ENCODE measurements at places on chromosomes 12 and 14.

DNA sequence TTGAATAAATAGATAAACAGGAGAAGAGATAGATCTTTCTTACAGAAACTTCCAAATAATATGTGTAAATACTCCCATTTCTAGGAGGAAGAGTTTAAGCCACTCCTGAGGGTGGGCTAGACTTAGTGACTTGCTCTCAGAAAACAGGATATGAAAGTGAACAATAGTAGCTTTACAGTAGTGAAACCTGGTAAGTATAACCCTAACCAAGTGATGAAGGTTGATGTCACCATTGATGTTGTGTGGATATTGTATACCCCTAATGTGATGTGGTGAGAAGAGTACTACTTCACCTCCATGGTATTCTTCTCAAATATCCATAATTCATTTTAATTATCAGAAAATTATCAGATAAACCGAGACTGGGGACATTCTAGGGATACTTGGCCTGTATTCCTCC is 20.9 kb downstream of the AKAP6 start:
- no peak for DNase-seq

DNA sequence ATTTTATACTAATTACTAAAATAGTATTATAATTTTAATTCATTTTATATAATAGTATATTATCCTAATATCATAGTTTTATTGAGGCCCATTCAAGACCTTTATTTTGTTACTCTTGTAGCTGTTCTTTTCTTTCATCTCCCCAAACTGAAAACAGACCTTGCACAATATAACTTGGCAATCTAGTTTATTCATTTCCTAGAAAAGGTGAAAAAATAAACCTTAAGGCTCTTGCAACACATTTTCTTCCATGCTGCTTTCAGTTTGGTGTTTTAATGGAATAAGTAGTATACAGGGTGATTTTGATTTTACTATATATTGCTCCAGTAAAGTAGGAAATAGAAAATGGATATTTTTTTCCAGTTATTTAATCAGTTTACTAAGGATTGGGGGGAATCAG is 174.0 kb downstream of the SLC2A13 start:
- no peak for DNase-seq

- no peak for DNase-seq
Observed at GRCh38 chr12:32788405-32788804, 32.7 kb upstream of the YARS2 start.

DNA sequence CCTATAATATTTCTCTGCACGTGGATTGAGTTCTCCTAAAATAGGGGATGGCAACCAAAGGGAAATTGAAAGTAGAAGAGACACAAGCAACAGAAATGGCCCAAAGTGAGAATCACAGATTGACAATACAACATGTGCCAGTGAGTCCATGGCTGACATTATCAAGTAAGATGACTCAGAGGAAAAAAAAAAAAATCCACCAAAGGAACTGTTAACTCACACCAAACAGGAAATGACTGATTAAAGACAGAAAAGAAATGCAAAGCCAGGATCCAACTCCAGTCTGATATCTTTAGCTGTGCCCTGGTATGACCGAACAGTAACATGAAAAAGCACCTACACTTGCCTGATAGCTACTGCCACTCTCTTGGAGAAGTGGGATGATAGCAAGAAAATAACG is 485.0 kb downstream of the PRKD1 start:
- no peak for DNase-seq

- DNase-seq = peak; percentile 7
Observed at GRCh38 chr12:51678086-51678724, 87.2 kb downstream of the SCN8A start.

DNA sequence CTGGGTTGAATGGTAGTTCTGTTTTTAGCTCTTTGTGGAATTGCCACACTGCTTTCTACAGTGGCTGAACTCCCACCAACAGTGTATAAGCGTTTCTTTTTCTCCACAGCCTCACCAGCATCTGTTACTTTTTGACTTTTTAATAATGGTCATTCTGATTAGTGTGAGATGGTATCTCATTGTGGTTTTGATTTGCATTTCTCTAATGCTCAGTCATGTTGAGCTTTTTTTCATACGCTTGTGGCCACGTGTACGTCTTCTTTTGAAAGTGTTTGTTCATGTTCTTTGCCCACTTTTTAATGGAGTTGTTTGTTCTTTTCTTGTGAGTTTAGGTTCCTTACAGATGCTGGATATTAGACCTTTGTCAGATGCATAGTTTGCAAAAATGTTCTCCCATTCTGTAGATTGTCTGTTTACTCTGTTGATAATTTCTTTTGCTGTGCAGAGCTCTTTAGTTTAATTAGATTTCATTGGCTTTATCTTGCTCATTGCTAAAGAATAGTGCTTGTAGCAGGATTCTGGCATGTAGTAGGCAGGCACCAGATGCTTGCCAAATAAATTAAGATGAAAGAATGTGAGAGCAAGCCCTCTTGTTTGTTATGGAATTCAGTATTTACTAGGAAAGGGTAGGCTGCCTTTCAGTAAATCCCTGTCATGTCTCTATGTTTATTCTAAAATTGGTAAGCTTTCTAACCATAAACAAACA is 86.8 kb downstream of the PDE3A start:
- no peak for DNase-seq

GRCh38 chr12:89650239-89650638 is 58.4 kb downstream of the ATP2B1 start:
- no peak for DNase-seq

- DNase-seq = no peak
Observed at GRCh38 chr12:80316222-80316621, 127.8 kb upstream of the PTPRQ start.

All from muscle of arm (tissue), 14 donors.